ENCODE measurements at places on chromosomes 1 and 21.
A peak's percentile ranks its signal among the peaks of the same experiment; 100 is the strongest.

GRCh38 chr1:25694167-25695007 lies 77.8 kb downstream of the MAN1C1 start:
- no peak for DNase-seq

- DNase-seq = no peak
These were observed 12.0 kb downstream of the MAB21L3 start for GRCh38 chr1:116122955-116123757.

- DNase-seq = peak; percentile 14
These were observed 16.3 kb downstream of the COL18A1 start for GRCh38 chr21:45421071-45421845.

- DNase-seq = no peak
These were observed 294.1 kb upstream of the KAZN start for GRCh38 chr1:14304381-14304865.

GRCh38 chr1:216883518-216883917 lies 160.3 kb upstream of the ESRRG start:
- DNase-seq = no peak

DNA sequence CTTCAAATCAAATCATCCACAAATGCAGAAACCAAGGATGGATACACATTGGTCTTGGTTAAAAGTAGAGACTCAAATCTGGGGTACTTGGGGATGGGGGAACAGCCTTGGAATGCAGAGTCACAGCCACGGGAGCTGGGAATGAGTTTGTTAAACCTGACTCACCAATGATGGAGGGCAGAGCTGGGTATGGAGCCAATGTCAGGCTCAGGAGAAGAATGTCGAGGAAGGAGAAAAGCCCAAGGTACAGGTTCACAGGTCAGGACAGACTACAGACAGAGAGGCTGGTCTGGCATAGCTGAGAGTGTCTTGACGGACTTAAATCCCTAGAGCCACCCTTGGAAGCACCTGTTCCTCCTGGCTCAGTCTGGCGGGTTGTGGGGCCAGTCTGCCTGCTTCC lies 237.6 kb downstream of the NTNG1 start:
- DNase-seq = no peak

- DNase-seq = no peak
These were observed 6.9 kb upstream of the SLC35F3 start for GRCh38 chr1:233897325-233898162.

DNA sequence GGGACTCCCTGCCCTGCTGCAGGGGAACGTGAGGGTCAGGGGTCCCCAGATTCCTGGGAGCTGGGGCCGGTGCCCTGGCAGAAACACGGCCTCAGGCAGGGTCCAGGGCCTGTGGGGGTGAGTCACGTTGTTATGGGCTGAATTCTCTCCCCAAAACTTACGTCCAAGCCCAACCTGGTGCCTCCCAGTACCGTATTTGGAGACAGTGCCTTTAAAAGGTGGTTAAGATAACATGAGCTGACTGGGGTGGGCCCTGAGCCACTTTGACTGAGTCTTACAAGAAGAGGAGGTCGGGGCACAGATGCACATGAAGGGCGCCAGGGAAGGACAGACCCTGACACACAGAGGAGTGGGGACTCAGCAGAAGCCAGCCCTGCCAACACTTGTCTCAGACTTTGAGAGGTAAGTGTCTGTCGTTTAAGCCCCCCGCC lies 99.9 kb downstream of the WDR4 start:
- no peak for DNase-seq

- no peak for DNase-seq
These were observed 5.6 kb downstream of the KIFAP3 start for GRCh38 chr1:170068923-170069322.

- DNase-seq = no peak
These were observed 4.4 kb upstream of the PEA15 start for GRCh38 chr1:160200786-160201185.

GRCh38 chr1:227914801-227915563 lies 32.8 kb downstream of the WNT9A start:
- no peak for DNase-seq

DNA sequence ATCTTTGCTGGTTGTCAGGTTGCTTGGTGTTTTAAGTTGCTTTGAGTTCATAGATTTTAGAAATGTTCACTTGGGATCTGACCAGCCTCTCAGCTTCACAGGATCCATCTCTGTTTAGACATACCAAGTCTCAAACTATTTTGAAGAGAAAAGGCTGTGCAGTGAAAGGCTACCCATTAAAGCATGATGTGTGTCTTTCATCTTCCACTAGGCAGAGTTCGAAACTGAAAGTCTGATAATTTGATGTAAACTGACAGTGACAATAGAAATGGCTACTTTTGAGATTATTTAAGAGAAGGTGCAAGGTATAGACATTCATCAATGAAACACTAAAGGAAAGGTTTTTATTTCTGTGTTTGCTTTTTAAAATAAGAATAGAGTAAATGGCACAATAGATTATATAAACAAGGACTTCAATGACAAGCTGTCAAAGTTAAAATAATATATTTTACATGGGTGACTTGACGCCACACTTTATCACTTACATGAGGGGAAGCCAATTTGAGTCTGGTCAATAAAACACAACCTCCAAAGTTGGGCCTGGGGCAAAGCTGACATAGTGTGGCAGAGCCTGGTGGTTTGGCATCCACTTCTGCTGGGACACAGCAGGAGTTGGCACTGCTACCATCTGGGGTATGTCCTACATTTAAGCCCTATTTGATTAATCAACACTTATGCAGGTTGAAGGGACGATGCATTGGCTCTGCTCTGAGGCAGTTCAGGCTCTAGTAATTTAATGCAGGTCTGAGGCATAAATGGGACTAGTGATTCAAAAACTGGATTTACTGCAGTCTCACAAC lies 197.7 kb downstream of the CRB1 start:
- DNase-seq = no peak

DNA sequence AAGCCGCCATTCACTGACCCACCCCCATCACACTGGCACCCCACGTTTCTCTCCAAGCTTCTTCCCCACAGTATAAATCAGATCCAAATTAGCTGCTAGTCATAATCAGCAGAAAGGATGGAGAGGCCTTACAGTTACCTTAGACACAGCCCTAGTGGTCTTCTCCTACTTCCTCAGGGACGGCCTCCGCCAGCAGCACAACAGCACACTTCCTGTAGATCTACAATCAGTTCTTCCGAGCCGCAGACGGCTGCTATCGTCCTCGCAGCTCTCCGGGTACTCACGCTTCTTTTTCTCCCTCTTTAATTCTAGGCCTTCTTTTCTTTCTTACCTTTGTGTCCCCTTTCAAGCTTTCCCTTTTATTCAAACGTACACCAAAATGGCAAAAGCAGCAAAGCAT lies 313.5 kb downstream of the SMYD3 start:
- DNase-seq = no peak

DNA sequence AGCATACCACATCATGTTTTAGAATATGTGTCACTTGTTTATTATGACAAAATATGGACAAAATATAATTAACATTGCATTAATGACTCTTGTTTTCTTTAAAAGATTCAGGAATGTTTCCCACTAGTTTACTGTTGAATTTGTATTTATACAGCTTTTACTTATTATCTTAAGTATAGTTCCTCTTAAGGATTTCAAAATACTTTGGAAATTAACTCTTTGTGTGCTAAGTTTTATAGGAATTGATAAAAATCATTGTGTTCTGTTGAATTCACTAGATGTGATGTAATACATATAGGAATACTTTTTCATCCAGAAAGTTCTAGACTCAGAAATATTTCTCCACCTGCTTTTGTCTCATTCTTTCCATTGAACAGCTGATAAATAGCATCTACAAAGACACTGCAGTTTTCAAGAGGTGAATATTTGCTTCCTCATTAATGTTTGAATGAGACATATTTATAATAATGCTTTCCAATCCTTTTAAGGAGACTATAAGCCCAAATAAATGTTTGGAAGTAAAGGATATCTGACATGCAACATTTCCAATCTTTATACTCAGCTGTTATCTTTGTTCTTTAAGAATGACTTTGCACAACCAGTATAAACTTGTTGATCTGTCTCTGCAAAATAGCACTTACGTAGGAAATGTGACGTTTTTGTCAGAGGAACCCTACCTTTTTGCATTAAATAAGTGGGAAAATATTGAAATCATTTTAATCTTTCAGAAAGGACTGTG lies 38.4 kb upstream of the SAMSN1 start:
- DNase-seq = no peak

DNA sequence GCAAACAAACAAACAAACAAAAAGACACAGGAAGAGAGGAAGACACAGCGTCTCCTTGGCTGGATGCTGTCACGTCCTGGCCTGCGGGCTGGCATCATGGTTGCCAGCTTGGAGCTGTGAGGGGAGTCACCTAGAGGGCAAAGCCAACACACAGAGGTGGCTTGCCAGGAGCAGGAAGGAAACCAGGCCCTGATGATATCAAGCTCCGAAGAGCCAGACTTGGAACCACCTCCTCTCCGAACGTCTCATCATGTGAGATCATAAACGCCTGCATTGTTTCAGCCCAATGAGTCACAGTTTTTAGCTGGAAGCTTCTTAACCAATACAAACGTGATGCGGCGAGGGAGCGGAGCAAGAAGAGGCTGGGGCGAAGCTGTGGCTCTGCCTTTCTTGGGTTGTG lies 8.7 kb downstream of the PLA2G2D start:
- no peak for DNase-seq

DNA sequence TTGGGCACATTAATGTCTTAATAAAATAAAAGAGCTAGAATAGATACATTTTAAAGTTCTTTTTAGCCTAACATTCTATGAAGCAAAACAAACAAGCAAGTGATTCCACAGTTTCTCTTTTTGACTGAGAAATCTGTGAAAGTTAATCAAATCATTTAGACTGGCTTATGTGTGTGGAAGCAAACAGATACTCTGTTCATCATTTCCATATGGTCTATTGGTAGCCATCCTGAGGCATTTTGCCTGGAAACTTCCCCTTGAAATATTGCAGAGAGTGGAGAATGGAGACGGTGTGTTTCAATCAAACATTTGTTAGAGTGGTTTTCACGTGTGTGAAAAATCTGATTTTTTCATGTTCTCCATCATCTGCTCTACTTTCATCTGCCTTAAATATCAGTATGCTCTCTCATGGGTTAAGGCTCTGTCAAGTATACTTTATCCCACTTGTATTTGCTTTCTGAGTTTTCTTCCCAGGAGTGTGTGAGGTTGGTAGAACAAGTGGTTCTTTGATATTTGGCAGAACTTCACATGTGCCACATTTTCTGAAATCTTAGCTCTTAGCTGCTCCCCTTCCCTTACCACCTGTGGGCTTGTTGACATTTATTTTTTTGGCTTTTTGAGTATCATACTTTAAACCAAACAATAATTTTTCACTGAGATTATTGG lies 139.1 kb upstream of the PTGFR start:
- DNase-seq = no peak

GRCh38 chr1:32770221-32770731 lies 46.9 kb downstream of the YARS1 start:
- no peak for DNase-seq

GRCh38 chr1:185459141-185459540 lies 142.1 kb upstream of the IVNS1ABP start:
- no peak for DNase-seq

GRCh38 chr1:89917353-89917752 lies 77.6 kb upstream of the ZNF326 start:
- no peak for DNase-seq

GRCh38 chr1:52054496-52055065 lies 410 bp downstream of the TXNDC12 start:
- DNase-seq = no peak

GRCh38 chr1:32743380-32744070 lies 41.0 kb upstream of the SYNC start:
- no peak for DNase-seq

GRCh38 chr1:24696041-24696755 lies 49.0 kb upstream of the CLIC4 start:
- DNase-seq = no peak

DNA sequence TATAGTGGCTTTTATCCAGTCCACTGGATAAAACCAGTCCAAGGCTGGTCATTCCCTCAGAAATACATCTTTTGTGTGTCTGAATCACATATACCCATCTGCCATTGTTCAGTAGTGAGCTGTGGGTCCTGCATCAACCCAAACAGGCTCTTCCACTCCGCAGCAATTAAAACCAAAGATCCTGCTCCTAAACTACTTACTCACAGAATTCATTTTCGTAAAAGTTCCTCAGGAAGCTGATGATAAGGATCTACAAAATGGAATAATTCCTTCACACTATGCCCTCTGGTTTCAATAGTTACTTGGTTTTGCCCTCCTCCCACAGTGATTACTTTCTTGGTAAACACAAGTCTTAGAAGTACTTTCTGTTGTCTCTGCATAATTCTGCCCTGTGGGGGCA lies 5.1 kb upstream of the MFSD2A start:
- DNase-seq = no peak

DNA sequence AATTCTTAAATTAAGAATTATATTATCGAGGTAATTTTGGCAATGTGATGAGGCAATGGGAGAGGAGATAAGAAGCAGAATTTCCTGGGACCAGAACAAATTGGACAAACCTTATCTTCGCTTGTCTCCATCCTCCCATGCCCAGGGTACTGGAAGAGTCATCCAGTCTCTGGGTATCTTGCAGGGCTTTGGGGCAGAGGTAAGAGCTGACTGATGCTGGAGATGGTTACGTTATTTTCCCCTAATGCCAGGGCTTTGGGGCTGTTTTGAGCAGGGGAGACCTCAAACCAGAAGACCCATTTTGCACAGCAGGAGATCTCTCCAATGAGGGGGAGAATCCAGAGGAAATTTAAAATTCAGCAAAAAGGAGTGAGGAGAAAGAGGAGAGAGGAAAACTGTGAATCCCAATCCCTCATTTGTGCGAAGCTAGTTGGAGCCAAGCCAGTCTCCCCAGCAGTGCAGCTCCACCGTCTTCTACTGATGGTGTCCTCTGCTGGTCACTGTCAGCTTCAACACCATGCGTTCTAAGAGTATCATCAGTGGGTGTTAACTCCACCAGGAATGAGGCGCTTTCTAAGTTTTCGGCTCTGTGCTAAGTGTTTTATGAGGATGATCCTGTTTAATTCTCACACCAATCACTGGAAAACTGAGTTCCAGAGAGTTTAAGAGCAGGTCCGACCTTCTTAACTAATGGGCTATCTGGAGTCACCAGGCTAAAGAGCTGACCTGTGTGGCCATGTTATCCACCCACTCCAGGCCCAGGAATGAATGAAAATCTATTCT lies 86.8 kb upstream of the CD34 start:
- no peak for DNase-seq

- DNase-seq = no peak
These were observed 41.9 kb downstream of the LMO4 start for GRCh38 chr1:87370544-87370943.

DNA sequence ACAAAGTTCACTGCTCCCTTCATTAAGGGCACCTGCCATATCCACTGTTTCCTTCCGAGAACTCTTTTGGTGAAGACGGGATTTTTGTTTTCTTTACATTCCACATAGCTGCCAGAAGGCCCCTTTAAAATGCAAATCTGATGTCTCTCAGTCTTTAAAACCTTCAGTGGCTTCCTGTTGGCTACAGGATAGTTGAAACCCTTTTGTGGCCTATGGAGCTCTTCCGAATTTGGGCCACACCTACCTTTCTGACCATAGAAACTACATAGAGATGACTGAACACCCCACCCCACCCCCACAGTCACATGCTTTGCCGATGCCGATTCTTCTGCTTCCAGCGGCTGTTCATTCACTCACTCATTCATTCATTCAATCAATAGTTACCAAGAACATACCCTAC lies 502.6 kb downstream of the KIF26B start:
- no peak for DNase-seq

- no peak for DNase-seq
These were observed 103.0 kb downstream of the DISC1 start for GRCh38 chr1:231729544-231729943.

- DNase-seq = no peak
These were observed 13.5 kb upstream of the RNF186 start for GRCh38 chr1:19828546-19828945.

- no peak for DNase-seq
These were observed 90.4 kb downstream of the HS2ST1 start for GRCh38 chr1:87004857-87005256.
